ENCODE measurements at places on chromosomes 1 and 21.

DNA sequence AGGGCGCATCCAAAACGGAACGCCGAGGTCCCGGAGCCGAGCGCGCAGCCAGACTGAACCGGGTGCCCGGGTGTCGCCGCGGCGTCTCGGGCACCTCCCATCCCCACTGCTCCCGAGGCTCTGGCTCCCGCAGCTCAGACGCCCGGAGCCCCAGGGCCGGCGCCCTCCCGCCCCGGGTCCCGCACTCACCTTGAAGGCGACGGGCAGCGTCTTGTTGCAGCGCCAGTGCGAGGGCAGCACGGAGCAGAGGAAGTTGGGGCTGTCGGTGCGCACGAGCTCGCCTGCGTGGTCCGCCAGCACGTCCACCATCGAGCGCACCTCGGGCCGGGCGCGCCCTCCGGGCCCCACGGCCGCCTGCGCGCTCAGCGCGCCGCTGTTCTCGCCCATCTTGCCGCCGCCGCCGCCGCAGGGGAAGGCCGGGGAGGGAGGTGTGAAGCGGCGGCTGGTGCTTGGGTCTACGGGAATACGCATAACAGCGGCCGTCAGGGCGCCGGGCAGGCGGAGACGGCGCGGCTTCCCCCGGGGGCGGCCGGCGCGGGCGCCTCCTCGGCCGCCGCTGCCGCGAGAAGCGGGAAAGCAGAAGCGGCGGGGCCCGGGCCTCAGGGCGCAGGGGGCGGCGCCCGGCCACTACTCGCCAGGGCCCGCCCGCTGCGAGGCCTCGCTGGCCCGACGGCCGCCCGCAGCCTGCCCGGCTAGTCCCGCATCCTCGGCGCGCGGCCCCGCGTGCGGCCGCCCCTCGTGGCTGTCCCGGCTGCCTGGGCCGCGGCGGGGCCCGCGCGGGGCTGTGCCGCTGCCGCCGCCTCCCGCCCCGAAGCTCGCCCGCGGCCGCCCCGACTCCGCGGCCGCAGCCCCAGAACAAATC, 447 bp downstream of the RUNX3 start:
- DNase-seq, result no peak

DNA sequence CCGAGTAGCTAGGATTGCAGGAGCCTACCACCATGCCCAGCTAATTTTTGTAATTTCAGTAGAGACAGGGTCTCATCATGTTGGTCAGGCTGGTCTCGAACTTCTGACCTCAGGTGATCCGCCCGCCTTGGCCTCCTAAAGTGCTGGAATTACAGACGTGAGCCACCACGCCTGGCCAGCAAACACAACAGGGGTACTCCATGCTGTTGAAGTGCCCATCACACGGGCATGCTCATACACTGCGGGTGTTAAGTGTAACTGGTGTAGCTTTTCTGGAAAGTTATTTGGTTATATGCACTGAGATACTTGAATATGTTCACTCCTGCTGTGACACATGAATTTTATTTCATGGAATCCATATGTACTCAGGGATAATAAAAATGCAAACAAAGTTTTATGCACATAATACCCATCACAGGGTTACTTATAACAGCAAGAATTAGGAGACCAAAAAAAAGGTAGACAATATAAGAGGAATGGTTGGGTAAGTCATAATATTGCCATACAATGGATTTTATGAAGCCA, 9.2 kb downstream of the SRSF4 start:
- no peak for DNase-seq

DNA sequence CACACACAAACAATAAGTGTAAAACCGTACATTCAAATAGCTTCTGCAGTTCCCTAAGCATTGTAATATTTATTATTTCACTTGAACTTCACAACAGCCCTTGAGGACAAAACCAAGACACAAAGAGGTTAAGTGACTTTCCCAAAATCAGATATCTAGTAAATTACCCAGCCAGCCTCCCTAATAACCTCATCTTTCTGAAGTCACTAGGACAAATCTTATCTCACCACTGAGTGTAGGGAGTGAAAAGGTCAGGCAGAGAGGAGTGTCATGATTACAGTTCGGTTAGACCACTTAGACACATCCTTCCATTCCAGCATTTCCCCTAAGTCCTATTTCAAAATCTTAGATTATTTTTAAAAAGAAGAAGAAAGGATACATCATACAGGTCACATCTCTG, 377.3 kb upstream of the NFIA start:
- no peak for DNase-seq

DNA sequence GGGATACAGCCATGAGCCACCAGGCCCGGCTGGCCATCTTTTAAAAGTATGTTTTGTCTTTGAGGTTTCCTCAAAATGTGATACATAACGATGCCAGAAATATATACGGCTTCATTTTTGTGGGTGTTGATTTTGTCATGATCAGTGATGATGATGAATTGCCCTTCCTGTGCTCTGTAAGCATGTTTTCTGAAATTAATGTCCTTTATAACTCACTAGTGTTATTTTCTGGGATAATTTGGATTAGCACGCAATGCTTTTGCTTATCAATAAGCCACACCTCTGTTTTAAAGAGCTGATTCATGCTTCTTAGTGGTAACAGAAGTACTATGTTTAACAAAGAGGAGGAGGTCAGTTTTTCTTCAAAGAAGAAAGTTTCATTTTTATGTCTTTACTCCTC, 25.6 kb downstream of the PHACTR4 start:
- DNase-seq, result no peak

- no peak for DNase-seq
Measured at GRCh38 chr1:50667272-50667671, 244.0 kb upstream of the DMRTA2 start.

- DNase-seq, result no peak
Measured at GRCh38 chr1:222105393-222105737, 363.5 kb upstream of the DUSP10 start.

Data from activated CD8-positive, alpha-beta memory T cell treated with anti-CD3 and anti-CD28 coated beads for 1 hour (primary cell).